ENCODE measurements at places on chromosomes 1 and 21. TPM values are rescaled to one million over a fixed set of nuclear protein-coding genes. Genes with fewer than 3 reads are reported as not detected.

DNA sequence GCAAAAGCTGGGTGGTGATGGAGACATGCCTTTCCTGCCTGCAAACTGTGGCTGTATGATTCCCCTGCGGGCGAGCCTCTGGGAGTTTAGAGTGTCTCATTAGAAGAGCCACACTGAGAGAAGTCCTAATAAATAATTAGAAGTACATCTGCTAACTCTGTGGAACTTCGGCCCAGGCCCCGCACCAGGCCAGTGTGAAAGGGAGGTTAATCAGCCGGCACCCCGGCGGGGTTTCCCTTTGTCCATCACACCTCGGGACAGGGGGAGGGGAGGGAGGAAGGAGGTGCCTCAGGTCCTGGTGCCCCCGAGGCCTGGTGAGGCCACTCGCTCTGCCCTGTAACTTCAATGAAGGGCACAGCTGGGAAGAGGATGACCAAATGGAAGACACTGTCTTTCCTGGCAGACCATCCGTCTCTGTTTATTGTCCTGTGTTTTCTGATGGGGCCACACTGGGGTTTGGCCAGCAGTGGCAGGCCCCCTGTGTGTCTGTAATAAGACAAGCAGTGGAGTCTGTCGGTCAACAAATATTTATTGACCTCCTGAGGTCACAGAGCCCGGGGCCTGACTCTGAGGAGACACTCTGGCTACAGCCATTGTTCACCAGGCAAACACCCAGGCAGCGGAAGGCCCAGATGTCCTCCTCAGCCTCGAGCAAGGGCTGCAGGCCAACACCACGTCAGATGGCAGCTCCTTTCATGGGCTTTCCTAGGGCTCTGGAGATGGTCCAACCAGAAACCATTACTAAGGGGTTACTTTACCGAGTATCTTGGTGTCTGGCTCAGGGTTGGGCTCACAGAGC lies 267.5 kb upstream of the RAB4A start:
- DNase-seq: peak; percentile 28
- H3K27ac ChIP-seq: peak overlapping the region; percentile 21
- no peak overlapping the region for H3K4me3 ChIP-seq

DNA sequence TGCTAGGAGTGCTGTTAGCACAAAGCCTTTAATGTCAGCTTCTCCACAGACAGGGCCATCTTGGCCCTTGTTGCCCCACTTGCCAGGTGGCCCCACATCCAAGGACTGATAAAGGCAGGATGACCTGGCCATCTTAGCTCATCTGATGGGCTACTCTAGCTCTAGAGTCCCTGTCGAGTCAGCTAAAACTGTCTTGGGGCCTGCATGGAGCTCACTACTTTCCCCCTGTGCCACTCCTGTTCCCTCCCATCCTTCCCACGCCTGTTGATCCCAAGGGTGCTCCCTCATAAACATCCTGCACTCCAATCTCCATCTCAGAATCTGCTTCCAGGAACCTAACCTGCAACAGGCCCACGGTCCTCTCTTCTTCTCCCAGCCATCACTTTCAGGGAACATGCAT lies 652 bp upstream of the GPX7 start:
- H3K36me3 ChIP-seq: no peaks in the 10 kb centered on the region
- H3K27me3 ChIP-seq: no peaks in the 10 kb centered on the region
- H3K27ac ChIP-seq: no peak overlapping the region
- DNase-seq: no peak
- H3K4me3 ChIP-seq: no peak overlapping the region

DNA sequence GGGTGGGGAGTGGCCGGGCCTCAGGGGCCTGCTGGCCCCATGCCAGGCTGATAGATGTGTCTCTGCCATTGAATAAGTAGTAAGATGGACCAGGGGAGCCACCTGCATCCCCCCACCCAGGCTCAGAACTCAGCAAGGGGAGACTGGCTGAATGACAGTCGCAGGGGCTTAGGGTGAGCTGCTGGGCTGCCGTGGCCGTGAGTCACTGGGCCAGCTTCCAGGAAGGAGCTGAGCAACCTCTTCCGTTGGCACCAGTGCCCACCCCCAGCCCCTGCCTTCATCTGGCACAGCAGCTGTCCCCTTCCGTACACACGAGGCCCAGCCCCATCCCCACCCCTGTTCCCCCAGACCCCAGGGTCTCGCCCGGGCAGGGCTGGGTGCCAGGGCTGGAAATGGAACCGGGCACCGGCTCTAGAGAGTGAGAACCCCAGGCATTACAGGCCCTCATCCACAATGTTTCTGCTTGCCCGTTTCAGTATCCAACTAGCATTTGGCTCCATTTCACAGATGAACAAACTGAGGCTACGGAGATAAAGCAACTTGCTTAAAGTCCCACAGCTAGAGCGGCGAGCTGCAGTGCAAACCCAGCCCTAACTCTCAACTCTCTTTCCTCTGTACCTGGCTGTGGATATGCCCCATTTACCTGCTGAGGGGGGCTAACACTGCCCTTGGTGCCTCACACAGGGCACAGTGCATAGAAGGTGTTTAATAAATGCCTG lies 10.2 kb downstream of the WNT4 start:
- no peak overlapping the region for H3K4me3 ChIP-seq
- H3K4me1 ChIP-seq: peaks cover 17% of the 10 kb centered on the region
- no peaks in the 10 kb centered on the region for H3K27me3 ChIP-seq

GRCh38 chr1:15137809-15138208 lies 15.7 kb upstream of the TMEM51 start:
- no peak for DNase-seq
- H3K4me3 ChIP-seq: no peak overlapping the region
- no peak overlapping the region for H3K27ac ChIP-seq
- no peaks in the 10 kb centered on the region for H3K27me3 ChIP-seq

DNA sequence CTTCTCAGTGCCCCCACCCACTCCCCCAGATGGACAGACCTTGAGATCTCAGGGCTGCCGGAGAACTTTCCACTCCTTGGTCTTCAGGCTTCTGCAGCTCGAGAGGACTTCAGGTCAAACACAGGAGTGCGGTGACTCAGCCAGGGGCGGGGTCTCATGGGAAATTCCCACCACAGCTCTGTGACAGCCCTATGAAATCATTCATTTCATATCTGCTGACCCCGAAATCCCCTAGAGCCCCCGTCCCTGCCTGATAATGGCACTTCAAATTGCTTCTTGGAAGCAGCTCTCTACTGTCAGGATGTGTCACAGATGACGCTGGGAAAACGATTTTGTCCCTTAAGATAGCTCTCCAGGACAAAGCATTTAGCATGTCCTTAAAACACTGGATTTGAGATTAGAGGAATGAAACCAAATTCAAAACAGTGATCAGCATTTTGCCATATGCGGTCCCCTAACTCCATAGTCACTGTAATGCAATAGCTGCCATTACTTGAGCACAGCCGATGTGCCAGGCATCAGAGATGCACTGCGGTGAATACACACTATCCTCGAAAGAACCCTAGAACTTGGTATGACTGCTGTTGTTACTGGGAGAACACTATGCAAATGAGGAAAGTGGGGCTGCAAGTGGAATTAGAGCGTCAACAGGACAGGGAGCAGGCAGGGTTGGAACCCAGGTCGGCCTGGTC lies at the start of gene TNFRSF9:
TNFRSF9 (minus strand) TSS at position 95 of the 692 bp plus-strand sequence. CDS start 845 bp downstream, outside the sequence.
- H3K27me3 ChIP-seq: peaks cover 47% of the 10 kb centered on the region
- no peak within 1 kb of the TSS for H3K4me3 ChIP-seq
- DNase-seq: peak; percentile 61
- H3K4me1 ChIP-seq: no peaks in the 10 kb centered on the region
- H3K27ac ChIP-seq: no peak within 1 kb of the TSS

DNA sequence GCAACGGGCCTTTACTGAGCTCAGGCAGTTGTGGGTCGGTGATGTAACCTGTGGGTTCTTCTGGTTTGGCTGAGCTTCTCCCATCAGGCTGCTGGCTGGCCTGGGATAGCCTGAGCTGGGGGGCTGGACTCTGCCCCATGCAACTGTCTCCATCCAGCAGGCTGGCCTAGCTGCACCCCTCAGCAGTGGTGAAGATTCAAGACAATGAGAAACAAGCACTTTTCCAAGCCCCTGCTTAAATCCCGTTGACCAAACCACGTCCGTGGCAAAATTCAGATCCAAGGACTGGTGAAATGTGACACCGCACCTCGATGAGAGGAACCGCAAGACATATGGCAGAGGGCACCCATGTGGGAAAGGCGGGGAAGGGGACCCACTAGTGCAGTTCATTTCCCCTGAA lies 25.6 kb downstream of the PRSS38 start:
- H3K4me3 ChIP-seq: no peak overlapping the region
- H3K36me3 ChIP-seq: no peaks in the 10 kb centered on the region
- no peak for DNase-seq
- no peak overlapping the region for H3K27ac ChIP-seq
- no peaks in the 10 kb centered on the region for H3K4me1 ChIP-seq

GRCh38 chr1:48214820-48215219 lies 7.7 kb upstream of the SLC5A9 start:
- H3K27me3 ChIP-seq: no peaks in the 10 kb centered on the region
- no peaks in the 10 kb centered on the region for H3K36me3 ChIP-seq
- no peak overlapping the region for H3K4me3 ChIP-seq
- H3K4me1 ChIP-seq: no peaks in the 10 kb centered on the region

- peak overlapping the region; percentile 65 for H3K4me3 ChIP-seq
- no peaks in the 10 kb centered on the region for H3K27me3 ChIP-seq
- peak; percentile 94 for DNase-seq
- H3K27ac ChIP-seq: peak overlapping the region; percentile 98
These were observed 441 bp downstream of the FUBP1 start for GRCh38 chr1:77978293-77978968.

DNA sequence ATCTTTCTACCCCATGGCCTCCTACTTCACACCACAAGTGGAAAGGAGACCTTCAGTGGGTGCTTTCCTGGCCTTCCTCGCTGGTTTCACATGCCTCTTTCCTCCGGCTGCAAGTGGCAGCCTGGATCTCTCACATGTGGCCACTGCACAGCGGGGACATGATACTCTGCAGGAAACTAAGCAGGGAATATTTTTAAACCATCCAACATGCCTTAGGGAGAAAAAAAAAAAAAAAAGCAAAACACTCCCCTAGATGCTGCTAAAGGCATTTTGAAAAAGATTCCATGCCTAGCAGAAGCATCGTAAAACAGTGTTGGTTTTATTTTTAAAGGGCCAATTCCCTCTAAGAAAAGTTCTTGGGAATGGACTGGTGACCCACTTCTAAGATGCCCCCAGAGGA lies 12.2 kb upstream of the GJA5 start:
- DNase-seq: no peak
- H3K27ac ChIP-seq: no peak overlapping the region
- peaks cover 7% of the 10 kb centered on the region for H3K4me1 ChIP-seq
- H3K4me3 ChIP-seq: no peak overlapping the region
- no peaks in the 10 kb centered on the region for H3K27me3 ChIP-seq
- no peaks in the 10 kb centered on the region for H3K36me3 ChIP-seq

GRCh38 chr1:85629532-85629920 lies 49.0 kb downstream of the CCN1 start:
- DNase-seq: no peak
- no peaks in the 10 kb centered on the region for H3K27me3 ChIP-seq
- H3K27ac ChIP-seq: peak overlapping the region; percentile 90
- H3K36me3 ChIP-seq: no peaks in the 10 kb centered on the region
- no peak overlapping the region for H3K4me3 ChIP-seq
- peaks cover 22% of the 10 kb centered on the region for H3K4me1 ChIP-seq

GRCh38 chr1:175433532-175434282 lies 241.1 kb upstream of the KIAA0040 start:
- H3K4me1 ChIP-seq: no peaks in the 10 kb centered on the region
- no peaks in the 10 kb centered on the region for H3K27me3 ChIP-seq
- DNase-seq: no peak
- no peak overlapping the region for H3K27ac ChIP-seq
- H3K36me3 ChIP-seq: no peaks in the 10 kb centered on the region

- H3K4me3 ChIP-seq: no peak overlapping the region
- H3K4me1 ChIP-seq: peaks cover 6% of the 10 kb centered on the region
- H3K27me3 ChIP-seq: no peaks in the 10 kb centered on the region
- no peak overlapping the region for H3K27ac ChIP-seq
These were observed 148.5 kb downstream of the LMX1A start for GRCh38 chr1:165207853-165208515.

GRCh38 chr1:76425201-76426145 lies 350.9 kb downstream of the ST6GALNAC3 start:
- peaks cover 6% of the 10 kb centered on the region for H3K4me1 ChIP-seq
- H3K36me3 ChIP-seq: no peaks in the 10 kb centered on the region
- H3K4me3 ChIP-seq: no peak overlapping the region
- no peaks in the 10 kb centered on the region for H3K27me3 ChIP-seq
- no peak for DNase-seq

GRCh38 chr1:1349256-1350012 lies at the start of gene DVL1:
TSS of gene DVL1 (minus strand) at chr1:1349418. CDS start at chr1:1349065, 353 bp downstream.
- peaks cover 39% of the 10 kb centered on the region for H3K4me1 ChIP-seq
- DNase-seq: peak; percentile 86
- no peaks in the 10 kb centered on the region for H3K36me3 ChIP-seq
- H3K4me3 ChIP-seq: peak within 1 kb of the TSS; percentile 92
- H3K27me3 ChIP-seq: no peaks in the 10 kb centered on the region

DNA sequence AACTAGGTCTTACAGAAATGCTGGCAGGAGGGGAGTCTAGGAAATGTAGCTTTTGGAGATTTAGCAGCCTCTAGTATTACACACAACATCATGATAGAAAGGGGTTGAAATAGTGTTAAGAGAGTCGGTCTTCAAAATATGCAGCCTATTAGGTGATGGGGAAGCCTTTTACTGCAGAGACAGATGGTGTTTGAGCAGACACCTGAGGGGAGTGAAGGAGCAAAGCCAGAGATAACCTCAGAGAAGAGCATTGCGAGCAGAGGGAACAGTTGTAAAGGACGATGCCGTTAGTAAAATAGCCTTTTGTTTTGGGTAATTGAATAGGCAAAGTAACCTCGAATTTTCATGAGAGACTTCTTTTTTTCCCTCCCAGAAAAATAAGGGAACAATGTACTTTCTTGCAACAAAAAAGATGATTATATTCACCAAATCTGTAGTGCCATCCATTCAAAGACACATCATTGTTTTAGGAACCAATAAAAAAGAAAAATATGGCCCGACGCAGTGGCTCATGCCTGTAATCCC lies 66.3 kb upstream of the KIF1B start:
- no peak overlapping the region for H3K27ac ChIP-seq
- no peaks in the 10 kb centered on the region for H3K36me3 ChIP-seq
- H3K4me1 ChIP-seq: no peaks in the 10 kb centered on the region
- no peaks in the 10 kb centered on the region for H3K27me3 ChIP-seq

Gene REG4
- polyA plus RNA-seq: 79.4 TPM

Gene GGPS1
- polyA plus RNA-seq: 36.3 TPM

Gene COL9A2
- polyA plus RNA-seq: 33.5 TPM

Gene ELAPOR1
- 1.8 TPM for polyA plus RNA-seq

Gene RGS21
- polyA plus RNA-seq: not detected

Gene HLX
- 5.9 TPM for polyA plus RNA-seq

Gene ATAD3C
- polyA plus RNA-seq: 1.2 TPM

Gene UMODL1
- 0.15 TPM for polyA plus RNA-seq
